ENCODE measurements at places on chromosomes 7 and 10. TPM values are rescaled to one million over a fixed set of nuclear protein-coding genes. Genes with fewer than 3 reads are reported as not detected.

CACNA2D1 gene
- polyA plus RNA-seq: 4.8 TPM

NPSR1 gene
- polyA plus RNA-seq: not detected

GRCh38 chr7:55360486-55360885 lies 4.7 kb upstream of the LANCL2 start:
- no peak for DNase-seq

GRCh38 chr10:34150103-34150502 lies 665.0 kb downstream of the PARD3 start:
- no peak for DNase-seq

- no peak for DNase-seq
Measured at GRCh38 chr10:80460399-80461207, 6.5 kb downstream of the TSPAN14 start.
